ENCODE measurements at places on chromosomes 11 and 22. TPM values are rescaled to one million over a fixed set of nuclear protein-coding genes. Genes with fewer than 3 reads are reported as not detected.

GRCh38 chr11:110833033-110833484 lies 120.8 kb upstream of the ARHGAP20 start:
- ATAC-seq: no peak

DNA sequence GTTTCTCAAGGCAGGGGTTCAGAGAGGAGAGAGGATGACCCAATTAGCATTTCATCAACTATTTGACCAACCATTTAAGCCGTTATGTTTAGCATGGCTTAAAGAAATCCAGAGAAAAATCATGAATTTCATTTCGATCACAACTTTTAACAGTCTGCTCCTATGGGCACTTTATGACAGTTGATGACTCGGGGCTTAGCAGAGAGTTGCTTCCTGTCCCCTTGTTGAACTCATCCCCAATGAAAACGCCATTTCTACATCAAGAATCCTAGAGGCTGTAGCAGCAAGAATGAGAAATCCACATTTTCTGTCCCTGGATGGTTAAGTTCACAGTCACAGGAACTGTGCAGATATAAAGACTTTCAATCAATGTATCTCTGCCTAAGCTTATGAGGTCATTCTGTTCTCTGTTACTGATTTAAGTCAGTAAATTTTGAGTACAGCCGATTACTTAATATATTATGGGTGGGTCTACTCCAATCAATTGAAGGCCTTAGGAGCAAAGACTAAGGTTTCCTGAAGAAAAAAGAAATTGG lies 81.1 kb downstream of the BDNF start:
- peak; percentile 63 for ATAC-seq

The C11orf42 gene
- 1.1 TPM for total RNA-seq

The ANKK1 gene
- total RNA-seq: 0.36 TPM

The RGL4 gene
- 2.1 TPM for total RNA-seq

DNA sequence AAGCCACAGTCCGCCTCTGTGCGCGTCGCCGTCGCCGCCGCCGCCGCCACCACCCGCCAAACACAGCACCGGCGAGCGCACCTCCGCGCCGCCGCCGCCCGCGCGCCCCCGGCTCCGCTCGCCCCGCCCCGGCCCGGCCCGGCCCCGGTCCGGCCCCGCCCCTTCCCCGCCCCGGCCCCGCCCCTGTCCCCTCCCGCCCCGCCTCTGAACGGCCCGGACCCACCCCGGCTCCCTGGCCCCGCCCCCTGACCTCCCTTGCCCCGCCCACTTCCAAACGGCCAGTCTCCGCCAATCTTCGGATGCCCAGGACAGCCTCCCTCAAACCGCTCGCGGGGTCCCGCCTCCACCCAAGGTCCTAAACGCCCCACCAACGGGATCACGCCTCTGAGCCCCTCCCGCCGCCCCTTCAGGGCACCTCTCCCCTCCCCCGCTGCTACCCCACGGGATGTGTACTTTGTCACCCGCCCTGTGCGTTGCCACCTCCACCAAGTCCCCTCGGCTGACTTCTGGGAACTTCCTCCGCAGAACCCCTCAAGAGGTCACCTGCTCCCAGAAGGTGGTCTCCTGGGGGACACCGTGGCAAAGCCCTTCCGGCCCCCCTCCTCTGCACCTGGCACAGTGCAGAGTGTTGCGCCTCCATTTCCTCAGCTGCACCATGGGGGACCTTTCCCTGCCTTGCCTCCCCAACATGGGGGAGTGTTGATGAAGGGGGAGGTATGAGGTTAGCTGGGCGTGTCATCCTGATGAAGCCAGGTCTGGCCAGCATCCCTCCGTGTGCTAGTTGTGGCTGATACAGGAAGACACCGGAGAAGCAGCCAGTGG lies at the start of gene KIAA0930:
Gene KIAA0930 (minus strand): TSS at position 85 of the 822 bp plus-strand sequence. CDS start 191 bp downstream, outside the sequence.
- peak; percentile 73 for ATAC-seq

DNA sequence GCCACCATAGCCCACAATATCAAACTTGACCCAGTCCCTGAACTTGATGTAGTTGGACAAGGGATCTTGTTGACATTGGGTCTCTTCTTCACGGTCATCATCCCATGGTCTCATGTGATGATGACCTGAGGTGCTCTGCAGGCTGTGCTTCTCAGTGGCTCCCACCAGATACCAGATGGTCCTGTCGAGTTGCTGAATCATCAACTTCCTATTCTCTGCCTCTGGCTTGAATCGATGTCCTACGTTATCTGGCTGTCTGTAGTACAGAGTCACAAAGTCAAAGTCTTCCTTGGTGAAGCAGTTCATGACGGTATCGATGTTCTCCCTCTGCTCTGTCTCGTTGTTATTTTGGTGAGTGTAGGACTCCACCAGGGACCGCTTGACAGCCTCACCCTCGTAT lies 145.7 kb upstream of the ALDH3B2 start:
- ATAC-seq: no peak

DNA sequence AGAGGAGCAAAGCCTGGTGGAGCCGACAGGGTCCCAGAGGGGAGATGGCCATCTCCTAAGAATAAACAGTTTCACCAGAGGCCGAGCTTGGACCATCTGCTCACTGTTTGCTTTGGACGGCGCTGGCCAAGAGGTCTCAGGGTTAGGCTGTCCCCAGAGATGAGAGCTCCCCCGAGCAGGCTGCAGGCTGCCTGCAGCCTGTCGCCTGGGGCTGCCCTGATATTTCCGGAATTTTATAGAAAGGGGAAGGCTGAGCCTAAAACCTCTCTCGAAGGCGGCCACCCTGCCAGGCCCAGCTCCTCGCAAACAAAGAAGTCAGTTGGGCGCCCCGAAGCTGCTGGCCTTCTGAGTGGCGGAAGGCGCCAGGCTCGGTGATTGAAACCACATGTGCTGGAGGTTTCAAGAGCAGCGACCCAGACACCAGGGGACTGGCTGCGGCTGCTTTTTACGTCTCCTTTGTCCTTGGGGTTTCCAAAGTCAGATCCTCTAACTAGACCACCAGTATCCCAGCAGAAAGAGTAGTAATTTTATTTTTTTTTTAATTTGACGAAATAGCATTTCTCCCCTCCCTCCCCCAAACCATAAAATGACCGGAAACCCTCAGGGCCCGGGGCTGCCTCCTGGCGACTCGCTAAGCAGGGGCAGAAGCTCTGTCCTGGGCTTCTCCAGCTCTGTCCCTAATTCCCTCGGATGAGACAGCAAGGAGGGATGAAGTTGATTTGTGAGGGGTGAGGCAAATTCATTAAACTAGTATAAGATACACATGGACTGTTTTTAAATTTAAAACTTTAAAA lies 57.4 kb downstream of the CLMP start:
- peak; percentile 70 for ATAC-seq
